Astrocyte of the cerebellum (primary cell): ENCODE measurements at places on chromosomes 12 and 14.
A peak's percentile ranks its signal among the peaks of the same experiment; 100 is the strongest.

DNA sequence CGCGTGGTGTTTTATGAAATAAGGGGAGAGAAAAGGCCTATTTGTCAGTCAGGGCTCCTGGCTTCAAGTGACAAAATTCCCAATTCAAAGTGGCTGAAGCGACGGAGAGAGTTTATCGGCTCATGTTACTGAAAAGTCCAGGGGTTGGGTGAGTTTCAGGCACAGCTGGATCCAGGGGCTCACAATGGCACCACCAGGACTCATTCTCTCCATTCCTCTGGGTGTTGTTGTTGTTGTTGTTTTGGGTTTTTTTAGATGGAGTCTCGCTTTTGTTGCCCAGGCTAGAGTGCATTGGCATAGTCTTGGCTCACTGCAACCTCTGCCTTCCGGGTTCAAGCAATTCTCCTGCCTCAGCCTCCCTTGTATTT, 119.4 kb downstream of the SCARB1 start:
- DNase-seq: no peak

DNA sequence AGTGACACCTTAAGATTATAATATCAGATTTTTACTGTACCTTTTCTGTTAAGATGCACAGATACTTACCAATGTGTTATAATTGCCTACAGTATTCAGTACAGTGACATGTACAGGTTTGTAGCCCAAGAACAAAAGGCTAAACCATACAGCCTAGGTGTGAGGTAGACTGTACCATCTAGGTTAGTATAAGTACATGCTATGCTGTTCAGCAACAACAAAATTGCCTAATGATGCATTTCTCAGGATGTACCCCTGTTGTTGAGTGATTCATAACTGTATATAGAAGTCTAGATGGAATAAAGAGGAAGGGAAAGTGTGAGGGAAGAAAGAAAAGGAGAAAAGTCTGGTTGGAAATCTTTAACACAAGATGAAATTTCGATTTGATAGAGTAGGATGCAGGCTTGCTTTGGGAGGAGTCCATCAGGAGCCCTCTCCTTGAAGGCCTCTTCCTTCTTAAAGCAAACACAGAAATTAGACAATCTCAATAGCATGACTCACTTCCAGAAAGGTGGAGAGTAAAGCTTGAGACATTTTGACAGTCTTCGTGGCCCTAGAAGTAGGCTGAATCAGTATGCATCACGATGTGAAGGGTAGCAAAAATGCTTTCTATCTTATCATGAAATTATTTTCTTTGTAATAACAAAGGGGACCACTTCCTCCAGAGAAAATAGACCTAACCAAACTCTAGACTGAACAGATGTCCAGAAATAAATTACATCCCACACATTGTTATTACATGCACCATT, 191.5 kb downstream of the SYT1 start:
- no peak for DNase-seq

DNA sequence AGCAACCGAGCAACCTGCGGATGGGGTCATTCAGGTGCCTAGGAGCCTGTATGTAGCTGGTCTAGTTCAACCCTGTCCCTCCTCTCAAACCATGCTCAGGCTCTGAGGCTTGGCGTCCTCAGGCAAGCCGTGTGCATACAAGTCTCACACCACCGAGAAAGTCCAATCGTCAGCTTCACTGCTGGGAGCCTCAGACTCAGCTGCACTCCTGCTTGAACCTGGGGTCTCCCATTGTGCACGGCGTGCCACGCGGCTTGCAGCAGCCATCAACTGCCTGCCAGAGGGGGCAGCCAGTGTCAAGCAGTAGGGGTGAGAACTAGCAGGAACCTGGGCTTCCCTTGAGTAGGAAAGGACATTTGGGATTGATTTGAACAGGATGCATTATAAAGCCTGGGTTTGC, 1064.6 kb downstream of the BCL11B start:
- no peak for DNase-seq

- DNase-seq: no peak
Measured at GRCh38 chr14:74915826-74916225, 7.2 kb downstream of the RPS6KL1 start.

- peak; percentile 80 for DNase-seq
Measured at GRCh38 chr12:80778005-80778541, 61.4 kb downstream of the MYF5 start.
